Stimulated activated CD8-positive, alpha-beta memory T cell treated with anti-CD3 and anti-CD28 coated beads, Interleukin-15, amount 100 ng/mL, for 48 hours (primary cell): ENCODE measurements at places on chromosomes 7 and 10.
A peak's percentile ranks its signal among the peaks of the same experiment; 100 is the strongest.

DNA sequence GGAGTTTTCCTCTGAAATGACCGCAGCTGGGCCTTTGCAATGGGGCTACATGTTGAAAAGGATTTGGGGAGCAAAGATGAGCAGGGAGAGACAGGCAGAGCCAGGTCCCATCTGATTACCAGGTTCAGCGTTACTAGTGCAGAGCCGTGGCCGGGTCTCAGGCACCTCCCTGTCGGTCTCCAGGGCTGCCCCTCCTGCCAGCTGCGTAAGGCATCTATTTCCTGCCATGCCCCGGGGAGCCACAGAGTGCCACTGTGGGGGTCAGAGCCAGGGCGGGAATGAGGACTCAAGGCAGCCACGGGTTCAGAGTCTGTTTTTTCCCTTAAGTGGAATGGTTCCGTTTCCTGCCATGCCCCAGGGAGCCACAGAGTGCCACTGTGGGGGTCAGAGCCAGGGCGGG is 382.6 kb upstream of the SHH start:
- no peak for DNase-seq

GRCh38 chr7:38178695-38179344 is 775 bp downstream of the STARD3NL start:
- no peak for DNase-seq

- no peak for DNase-seq
These were observed 20.0 kb upstream of the JCAD start for GRCh38 chr10:30079408-30079807.

DNA sequence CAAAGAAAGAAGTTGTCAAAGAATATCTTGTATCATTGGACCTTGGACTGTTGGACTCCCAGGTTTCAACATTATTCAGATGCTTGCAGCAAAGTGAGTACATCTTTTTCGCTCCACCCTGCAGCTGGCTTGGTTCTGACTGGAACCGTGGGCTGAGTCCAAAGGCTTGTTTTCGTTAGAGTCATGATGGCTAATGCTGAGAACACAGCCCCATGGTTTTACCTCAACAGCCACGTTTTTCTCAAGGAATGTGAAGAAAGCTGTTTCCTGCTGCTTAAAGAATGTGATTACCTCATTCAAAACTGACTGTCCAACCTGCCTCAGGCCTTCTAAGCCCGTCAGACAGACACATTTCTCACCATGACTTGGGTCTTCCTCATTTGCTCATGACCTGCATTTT is 69.5 kb downstream of the STEAP1B start:
- DNase-seq = no peak

DNA sequence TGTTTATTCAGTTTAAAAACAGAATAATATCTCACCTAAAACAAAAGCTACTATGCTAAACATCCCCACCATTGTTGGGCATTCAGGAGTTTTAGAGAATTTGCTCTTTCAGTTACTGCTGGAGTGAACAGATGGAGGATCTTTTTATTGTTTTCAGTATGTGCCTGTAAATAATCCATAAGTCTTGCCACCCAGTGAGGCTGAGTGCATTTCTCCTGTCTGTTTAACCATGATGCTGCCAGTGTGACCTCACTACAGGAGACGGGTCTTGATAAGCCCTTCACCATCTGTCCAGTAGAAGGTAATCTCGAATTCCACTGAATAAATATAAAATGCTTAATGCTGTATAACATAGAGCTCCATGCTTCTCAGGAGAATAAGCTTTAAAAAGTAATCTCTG is 430.9 kb downstream of the POM121L12 start:
- DNase-seq = no peak

DNA sequence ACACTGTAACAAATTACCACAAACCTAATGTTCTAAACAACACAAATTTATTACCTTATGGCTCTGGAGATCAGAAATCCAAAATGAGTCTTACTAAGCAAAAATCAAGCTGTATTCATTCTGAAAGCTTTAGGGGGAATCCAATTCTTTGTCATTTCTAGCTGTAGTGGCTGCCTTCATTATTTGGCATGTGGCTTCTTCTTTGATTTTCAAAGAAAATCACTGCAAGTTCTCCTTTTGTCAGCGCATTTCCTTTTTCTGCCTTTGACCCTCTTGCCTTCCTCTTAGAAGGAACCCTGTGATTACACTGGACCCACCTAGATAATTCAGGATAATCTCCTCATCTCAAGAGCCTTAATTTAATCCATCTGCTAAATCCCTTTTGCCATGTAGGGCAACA is 36.9 kb downstream of the ZPBP start:
- no peak for DNase-seq

- no peak for DNase-seq
These were observed 88.0 kb downstream of the ARHGAP22 start for GRCh38 chr10:48516911-48517310.

GRCh38 chr10:121373411-121373810 is 224.8 kb downstream of the FGFR2 start:
- no peak for DNase-seq

- no peak for DNase-seq
These were observed 64.9 kb upstream of the NRBF2 start for GRCh38 chr10:63068246-63068645.

DNA sequence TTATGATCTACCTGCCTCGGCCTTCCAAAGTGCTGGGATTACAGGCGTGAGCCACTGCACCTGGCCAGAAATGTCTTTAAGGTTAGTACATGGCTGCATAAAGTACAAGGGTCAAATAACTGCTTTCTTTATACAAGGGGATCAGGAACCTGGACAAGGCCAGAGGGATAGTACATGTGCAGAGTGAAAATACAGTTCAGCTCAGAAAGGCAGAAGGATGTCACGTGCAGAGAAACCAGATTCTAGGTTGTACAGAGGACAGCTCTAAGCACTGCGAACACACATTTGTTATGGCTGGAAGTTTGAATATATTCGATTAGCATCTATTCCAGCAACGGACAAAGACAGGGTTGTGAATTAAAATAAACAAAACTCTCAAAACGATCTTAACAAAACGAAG is 6.0 kb upstream of the RSBN1L start:
- DNase-seq = no peak

- no peak for DNase-seq
These were observed 62.5 kb downstream of the ZNF37A start for GRCh38 chr10:38156416-38157269.

GRCh38 chr7:151900986-151901621 is 24.2 kb upstream of the PRKAG2 start:
- DNase-seq = no peak

GRCh38 chr10:51001587-51001986 is 72.7 kb upstream of the PRKG1 start:
- no peak for DNase-seq

- DNase-seq = no peak
These were observed 25.5 kb downstream of the ACADSB start for GRCh38 chr10:123034332-123034731.

DNA sequence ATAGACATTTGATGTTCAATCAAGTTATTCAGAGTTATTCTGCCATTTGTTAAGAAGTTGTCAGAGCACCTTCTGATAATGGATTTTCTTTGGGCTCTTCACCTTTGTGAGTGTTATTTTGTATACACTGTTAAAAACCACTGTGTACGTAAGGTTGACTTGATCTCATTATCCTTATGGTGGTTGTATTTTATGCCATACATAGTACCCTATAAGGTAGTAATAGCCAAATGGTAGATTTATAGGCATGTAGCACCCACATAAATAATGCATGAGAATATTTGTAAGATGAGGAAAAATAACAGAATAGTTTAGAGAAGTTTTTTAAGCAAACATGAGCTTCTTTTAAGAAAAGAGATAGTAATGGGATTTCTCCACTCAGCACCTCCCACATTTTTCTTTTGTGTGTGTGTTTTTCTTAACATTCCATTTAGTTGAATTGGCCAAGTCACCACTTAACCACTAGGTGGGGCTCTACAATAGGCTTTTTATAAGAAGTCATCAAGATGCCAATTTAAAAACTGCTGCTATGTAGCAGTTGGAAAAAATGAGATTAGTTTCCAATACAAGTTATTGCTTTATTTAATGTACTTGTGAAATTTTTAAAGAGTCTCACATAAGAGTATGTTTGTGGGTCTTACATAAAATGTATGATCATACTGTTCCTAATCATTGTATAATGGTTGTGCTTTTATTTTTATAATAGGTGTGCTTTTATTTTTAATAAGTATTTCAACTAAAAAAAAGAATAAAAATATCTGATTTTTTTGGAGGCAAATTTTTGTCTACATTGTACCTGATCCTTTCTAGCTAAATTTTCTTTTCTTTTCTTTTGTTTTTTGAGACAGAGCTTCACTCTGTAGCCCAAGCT is 41.1 kb upstream of the STMP1 start:
- no peak for DNase-seq

DNA sequence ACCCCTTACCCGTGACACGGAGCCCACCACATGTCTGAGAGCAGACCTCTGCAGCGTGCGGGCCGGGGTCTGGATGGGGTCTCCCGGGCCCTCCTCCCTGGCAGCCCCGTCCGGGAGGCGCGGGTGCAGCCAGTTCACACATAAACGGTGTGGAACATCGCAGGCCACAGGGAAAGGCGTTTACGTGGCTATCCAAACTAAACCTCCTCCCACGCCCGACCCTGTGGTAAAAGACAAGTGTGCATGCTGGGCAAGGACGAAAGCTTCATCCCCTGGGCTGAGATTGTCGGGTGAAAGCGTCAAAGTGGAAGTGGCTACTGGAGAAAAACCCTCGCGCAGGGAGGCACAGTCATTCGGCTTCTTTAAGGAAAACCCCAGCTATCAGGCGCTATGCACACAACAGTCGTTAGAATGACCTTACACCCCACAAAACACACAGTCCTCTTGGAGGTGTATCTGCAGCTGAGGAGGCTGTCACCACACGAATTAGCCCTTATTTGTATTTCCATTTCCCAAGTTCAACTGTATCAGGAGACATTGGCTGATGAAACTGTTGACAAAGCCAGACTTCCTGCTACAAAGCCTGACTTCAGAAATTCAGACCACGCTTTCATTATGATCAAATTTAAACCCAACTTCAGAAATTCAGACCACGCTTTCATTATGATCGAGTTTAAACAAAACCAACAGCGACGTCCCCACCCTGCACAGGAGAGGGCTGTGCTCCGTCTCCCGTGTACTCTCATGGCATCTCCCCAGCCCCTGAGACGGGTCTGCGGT is 15.3 kb downstream of the GPER1 start:
- peak; percentile 26 for DNase-seq
